ENCODE measurements at places on chromosomes 7 and 10. TPM values are rescaled to one million over a fixed set of nuclear protein-coding genes. Genes with fewer than 3 reads are reported as not detected.

Gene PDIA4
- 243 TPM for total RNA-seq

Gene GAD2
- not detected for total RNA-seq

Gene EVX1
- total RNA-seq = not detected

Gene JCAD
- 50.6 TPM for total RNA-seq

- no peak for DNase-seq
These were observed 382.6 kb upstream of the SHH start for GRCh38 chr7:156194813-156195212.

- DNase-seq = no peak
These were observed 5.9 kb downstream of the FGFR2 start for GRCh38 chr10:121592155-121592890.

GRCh38 chr7:77995717-77996116 is 197.1 kb downstream of the PHTF2 start:
- DNase-seq = no peak

DNA sequence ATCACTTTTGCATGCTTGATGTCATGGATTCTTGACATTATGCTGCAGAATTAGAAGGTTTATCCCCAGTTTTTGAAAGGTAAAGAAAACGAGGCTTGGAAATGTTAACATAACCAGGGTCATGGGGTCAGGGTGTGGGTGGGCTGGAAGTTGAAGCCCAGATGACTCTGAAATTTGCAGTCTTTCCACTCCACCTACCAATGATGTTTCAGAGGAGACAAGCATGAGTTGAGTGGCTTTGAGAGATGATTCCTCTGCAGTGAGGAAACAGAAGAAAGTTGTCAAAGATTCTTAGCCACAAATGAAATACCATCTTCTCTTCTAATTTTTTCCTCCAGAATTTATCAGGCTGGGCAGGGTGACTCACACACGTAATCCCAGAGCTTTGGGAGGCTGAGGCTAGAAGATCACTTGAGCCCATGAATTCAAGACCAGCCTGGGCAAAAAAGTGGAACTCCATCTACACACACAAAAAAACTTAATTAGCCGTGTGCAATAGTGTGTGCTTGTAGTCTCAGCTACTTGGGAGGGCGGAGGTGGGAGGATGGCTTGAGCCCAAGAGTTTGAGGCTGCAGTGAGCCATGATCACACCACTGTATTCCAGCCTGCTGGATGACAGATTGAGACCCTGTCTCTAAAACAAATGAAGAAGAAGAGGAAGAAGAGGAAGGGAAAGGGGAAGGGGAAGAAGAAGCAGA is 239.1 kb upstream of the AUTS2 start:
- no peak for DNase-seq

- no peak for DNase-seq
These were observed 27.8 kb downstream of the MRC1 start for GRCh38 chr10:17836942-17837341.
